ENCODE measurements at places on chromosomes 11 and 22. TPM values are rescaled to one million over a fixed set of nuclear protein-coding genes. Genes with fewer than 3 reads are reported as not detected.

PRAME gene
- total RNA-seq: not detected

SPTY2D1 gene
- total RNA-seq: 26.8 TPM

C11orf16 gene
- total RNA-seq: not detected

JAM3 gene
- total RNA-seq: 105 TPM

UBQLNL gene
- 0.15 TPM for total RNA-seq

STK33 gene
- total RNA-seq: 3.8 TPM

NPTXR gene
- 0.29 TPM for total RNA-seq

MTFP1 gene
- 4.7 TPM for total RNA-seq

DDX25 gene
- total RNA-seq: not detected

INSC gene
- 1.2 TPM for total RNA-seq

PRG3 gene
- not detected for total RNA-seq

DNAJB13 gene
- not detected for total RNA-seq

DBX1 gene
- not detected for total RNA-seq

ST14 gene
- not detected for total RNA-seq

CARD16 gene
- 15.3 TPM for total RNA-seq

C11orf42 gene
- not detected for total RNA-seq

C11orf86 gene
- total RNA-seq: not detected

TP53AIP1 gene
- total RNA-seq: 0.15 TPM

IL18BP gene
- 3.8 TPM for total RNA-seq

SLC37A2 gene
- total RNA-seq: 2.0 TPM

ACCS gene
- total RNA-seq: 16.0 TPM

NPAS4 gene
- 0.29 TPM for total RNA-seq

TLCD5 gene
- total RNA-seq: 9.4 TPM

TSGA10IP gene
- total RNA-seq: 0.33 TPM

IGF2 gene
- total RNA-seq: under 0.01 TPM

TRPM5 gene
- not detected for total RNA-seq

ALKBH8 gene
- 11.5 TPM for total RNA-seq

ROBO3 gene
- 19.0 TPM for total RNA-seq

MS4A7 gene
- total RNA-seq: not detected

C1QTNF4 gene
- total RNA-seq: 0.17 TPM

SESN3 gene
- 68.4 TPM for total RNA-seq

APOL5 gene
- not detected for total RNA-seq

ZNF214 gene
- total RNA-seq: 9.9 TPM

ZPR1 gene
- 29.7 TPM for total RNA-seq

OR8B3 gene
- not detected for total RNA-seq

UCP2 gene
- total RNA-seq: 8.9 TPM

OR51B5 gene
- 0.29 TPM for total RNA-seq

CEND1 gene
- 2.8 TPM for total RNA-seq

KRTAP5-3 gene
- total RNA-seq: not detected

RBM4 gene
- 94.7 TPM for total RNA-seq

CEP126 gene
- 2.6 TPM for total RNA-seq

TCN1 gene
- not detected for total RNA-seq

HTR3B gene
- total RNA-seq: not detected

All from smooth muscle cell of trachea (primary cell).